DMS53 (cell line): ENCODE measurements at places on chromosomes 2 and 18.

DNA sequence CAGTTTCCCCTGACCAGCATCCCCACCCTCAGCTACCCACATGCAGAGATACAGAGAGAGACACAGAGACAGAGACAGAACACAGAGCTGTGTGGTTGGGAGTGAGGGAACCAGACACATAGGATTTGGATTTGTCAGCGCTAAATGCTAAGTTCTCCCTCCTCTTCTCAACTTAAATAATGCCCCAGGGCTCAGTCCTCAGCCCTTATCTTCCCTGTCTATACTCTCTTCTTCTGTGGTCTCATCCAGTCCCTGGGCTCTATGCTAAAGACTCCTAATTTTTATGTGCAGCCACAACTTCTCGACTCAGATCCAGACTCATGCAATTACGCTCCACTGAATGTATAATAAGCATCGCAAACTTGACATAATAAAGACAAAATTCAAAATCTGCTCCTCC lies 47.1 kb downstream of the COLEC12 start:
- DNase-seq = no peak

DNA sequence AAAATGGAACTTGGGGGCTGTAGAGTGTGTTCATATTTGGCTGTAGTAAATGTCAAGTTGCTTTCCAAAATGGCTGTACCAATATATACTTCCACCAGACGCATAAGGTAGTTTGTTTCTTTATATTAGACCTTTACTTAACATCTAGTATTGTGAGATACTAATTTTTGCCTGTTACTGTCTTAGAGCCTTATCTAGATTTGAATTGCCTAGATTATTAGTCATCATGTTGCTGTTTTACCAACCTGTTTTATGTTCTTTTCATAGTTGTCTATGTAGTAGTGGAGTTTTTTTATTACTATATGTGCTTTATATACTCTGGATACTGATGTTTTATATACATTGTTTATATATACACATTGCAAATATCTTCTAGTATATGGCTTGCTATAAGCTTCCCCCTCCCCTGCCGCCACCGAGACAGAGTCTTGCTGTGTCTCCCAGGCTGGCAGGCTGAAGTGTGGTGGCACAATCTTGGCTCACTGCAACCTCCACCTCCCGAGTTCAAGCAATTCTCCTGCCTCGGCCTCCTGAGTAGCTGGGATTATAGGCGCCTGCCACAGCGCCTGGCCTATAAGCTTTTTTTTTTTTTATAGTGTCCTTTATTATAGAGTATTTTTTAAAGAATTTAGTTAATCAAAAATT lies 18.9 kb downstream of the SLC39A10 start:
- no peak for DNase-seq

- peak; percentile 45 for DNase-seq
Measured at GRCh38 chr18:66749030-66749429, 145.1 kb upstream of the CDH19 start.

- no peak for DNase-seq
Measured at GRCh38 chr2:67565761-67566160, 168.6 kb downstream of the ETAA1 start.

GRCh38 chr2:223928113-223929006 lies 16.8 kb downstream of the WDFY1 start:
- no peak for DNase-seq
